ENCODE measurements at places on chromosomes 12 and 14.

- no peak for DNase-seq
Observed at GRCh38 chr14:53951243-53951626, 5.4 kb downstream of the BMP4 start.

DNA sequence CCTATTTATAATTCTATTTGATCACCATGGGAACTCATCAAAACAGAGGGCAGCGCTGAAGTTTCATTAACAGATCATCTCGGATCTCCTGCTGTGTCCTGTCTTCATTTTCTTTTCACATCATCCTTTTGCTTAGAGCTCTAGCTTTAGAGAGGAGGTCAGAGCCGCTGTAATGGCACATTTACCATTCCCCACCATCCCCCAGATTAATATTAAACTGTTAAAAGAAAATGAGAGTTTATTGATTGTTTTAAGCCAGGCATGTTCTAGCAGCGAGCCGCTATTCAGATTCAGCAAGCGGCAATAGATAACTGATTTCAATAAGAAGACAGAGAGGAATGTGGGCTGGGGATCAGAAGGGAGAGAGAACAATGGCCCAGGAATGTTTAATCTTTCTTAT, 308.8 kb downstream of the EGLN3 start:
- DNase-seq, result no peak

- no peak for DNase-seq
Observed at GRCh38 chr12:79535751-79536150, 155.0 kb downstream of the PAWR start.

- DNase-seq, result no peak
Observed at GRCh38 chr12:59472273-59472672, 123.6 kb upstream of the SLC16A7 start.

DNA sequence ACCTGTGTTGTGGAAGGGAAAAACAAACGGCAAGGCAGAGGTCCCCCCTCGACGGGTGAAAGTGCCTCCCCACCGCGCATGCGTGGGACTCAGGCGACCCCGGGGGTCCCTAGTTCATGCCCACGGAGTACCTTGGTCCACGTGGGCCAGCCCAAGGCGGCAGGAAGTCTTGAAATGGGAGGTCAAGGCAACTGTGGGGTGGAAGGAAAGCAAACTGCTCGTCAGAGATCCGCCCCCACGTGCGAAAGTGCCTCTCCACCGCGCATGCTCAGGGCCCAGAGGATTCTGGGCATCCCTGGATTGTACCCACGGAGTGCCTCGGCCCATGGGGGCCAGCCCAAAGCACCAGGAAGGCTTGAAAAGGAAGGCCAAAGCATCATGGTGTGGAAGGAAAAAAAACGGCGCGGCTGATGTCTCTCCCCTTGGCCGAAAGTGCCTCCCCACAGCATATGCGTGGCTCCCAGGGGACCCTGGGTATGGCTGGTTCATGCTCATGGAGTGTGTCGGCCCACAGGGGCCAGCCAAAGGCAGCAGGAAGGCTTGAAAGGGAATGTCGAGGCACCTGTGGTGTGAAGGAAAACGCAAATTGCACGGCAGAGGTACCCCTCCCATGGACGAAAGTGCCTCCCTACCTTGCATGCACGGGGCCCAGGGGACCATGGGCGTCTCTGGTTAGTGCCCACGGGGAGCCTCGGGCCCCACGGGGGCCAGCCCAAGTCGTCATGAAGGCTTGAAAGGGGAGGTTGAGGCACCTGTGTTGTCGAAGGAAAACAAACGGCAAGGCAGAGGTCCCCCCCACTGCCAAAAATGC, 369.7 kb downstream of the ALG10 start:
- no peak for DNase-seq

DNA sequence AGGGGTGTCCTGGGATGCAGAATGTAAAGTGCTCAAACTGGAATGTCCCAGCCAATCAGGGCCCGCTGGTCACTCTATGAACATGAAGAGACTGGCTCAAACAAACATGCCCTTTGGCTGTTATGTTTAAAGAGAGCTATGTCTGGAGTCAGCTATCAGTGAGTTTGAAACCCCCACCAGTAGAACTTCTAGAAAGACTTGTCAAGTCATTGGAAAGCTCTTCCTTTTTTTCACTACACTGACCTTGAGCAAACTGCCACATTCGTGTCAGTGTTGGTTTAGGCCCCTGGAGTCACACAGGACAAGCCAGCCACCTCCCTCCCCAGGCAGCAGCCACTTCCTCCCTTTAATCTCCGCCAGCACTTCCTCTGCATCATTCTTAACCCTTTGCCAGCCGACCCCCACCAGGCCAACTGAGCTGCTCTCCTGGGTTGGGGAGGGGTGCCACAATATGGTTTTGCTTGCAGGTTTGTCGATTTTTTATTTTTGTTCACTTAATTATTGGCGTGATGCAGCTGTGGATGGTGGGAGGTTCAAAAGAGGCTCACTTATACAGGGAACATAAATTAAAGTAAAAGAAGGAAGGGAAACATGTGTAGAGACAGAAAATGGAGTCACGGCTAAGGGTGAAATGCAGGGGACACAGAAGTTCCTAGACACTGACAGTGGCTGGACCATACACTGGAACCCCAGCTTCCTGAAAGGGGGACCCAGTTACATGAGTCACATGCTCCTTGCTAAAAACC, 25.3 kb downstream of the CMKLR1 start:
- DNase-seq, result no peak

DNA sequence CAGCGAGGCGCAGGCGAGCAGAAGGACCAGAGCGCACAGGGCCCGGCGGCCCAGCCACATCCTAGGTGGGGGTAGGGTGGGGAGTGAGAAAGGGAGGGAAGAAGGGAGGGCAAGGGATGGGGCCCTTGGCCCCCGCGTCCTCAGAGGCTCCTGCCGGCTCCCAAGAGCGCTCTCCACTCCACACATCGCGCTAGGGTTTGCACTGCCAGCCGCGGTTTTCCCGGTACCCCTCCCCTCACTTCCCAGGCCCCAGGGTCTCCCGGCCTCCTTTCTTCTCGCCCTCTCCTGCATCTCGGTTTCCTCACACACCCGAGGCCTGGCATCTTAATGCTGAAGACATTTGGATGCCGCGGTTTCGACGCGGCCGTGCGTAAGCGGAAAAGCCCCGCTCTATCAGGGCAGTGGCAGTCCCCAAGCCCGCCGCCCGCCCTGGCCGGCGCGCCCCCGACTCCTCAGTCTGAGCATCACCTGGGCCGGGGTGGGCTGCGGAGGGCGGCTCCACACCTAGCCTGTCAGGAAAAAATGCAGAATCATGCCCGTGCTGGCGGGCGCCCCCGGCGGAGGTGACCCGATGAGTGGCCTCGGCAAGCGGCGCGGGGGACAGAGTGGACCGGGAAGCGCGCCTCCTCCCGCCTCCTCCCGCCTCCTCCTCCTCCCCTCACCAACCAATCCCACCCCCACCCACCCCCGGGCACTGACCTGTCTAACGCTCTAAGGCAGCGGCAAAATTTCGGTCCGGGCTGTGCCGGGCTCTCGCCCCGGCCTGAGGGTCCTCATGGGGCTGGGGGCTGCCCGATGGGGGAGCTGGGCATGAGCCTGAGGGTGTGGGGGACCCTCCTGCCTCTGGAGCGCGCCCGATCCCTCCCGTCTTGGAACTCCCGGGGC, 686 bp downstream of the B4GALNT1 start:
- DNase-seq, result no peak

DNA sequence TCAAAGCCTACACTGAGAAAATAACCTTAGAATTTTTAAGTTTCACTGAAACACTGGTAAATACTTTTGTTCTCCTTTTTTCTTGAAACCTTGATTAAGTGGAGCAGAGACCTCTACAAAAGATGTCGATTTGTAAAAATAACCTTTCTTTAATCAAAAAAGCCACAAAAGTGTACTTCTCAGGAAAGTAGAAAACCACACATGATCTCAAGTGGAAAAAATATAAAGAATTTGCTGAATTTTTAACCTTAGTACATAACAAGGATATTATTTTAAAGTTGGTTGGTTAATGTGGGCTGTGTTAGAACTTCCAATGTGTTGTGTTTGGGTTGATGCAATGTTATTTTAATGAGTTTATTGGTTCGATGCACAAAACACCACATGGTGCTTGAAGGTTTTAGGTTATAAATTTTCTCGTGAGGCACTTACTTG, 8.6 kb downstream of the LGR5 start:
- no peak for DNase-seq
